ENCODE measurements at places on chromosomes 5 and 9.

DNA sequence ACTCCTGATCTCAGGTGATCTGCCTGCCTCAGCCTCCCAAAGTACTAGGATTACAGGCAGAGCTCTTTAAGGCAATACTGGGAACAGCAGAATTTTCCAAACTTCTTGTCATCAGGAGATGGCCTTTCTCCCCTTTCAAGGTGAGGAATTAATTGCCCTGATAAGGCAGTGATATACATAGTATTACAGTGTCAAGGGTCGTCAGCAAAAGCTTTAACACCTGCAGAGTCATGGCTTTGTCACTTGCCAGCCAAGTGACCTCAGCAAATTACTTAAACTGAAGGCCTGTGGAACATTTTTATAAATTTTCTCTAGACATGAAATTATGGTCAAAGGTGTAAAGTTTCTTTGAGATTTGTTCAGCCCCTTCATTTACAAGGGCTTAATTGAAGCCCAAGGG, 59.5 kb downstream of the FBXO38 start:
- DNase-seq = no peak

DNA sequence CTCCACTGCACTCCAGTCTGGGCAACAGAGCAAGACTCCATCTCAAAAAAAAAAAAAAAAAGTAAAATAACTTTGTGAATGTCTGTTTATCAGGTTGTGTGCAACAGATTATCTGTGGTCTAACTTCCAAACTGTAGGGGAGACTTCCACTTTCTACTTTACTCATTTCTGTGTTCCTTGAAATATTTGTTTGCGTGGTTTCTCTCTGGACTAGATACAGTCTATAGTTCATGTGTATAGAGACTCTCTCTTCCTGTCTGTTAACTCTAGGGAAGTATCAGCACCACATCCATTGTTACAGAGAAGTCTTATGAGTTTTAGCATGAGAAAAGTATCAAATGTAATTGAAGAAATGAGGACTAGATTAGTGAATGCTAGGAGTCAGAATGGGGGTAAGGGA, 168.3 kb downstream of the LPAR1 start:
- DNase-seq = no peak

DNA sequence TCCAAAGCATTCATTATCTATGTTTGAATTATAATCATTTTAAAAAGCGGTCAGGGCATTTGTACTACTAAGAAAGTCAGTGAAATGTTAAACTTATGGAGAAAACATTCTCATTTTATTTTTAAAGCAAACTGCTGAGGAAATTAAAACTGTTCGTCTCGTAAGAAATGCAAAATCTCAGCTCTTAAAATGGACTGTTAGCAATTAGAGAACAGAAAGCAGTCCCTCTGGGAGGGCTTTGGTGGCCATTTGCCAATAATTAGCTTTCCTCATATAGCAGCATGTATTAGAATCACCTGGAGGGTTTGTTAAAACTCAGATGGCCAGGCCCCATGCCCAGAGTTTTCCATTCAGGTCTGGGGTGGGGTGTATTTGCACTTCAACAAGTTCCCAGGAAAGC, 120.7 kb upstream of the RASEF start:
- DNase-seq = no peak

GRCh38 chr5:142385194-142385593, 60.4 kb upstream of the SPRY4 start:
- no peak for DNase-seq

GRCh38 chr5:62576570-62577170, 1.9 kb upstream of the LRRC70 start:
- DNase-seq = no peak

DNA sequence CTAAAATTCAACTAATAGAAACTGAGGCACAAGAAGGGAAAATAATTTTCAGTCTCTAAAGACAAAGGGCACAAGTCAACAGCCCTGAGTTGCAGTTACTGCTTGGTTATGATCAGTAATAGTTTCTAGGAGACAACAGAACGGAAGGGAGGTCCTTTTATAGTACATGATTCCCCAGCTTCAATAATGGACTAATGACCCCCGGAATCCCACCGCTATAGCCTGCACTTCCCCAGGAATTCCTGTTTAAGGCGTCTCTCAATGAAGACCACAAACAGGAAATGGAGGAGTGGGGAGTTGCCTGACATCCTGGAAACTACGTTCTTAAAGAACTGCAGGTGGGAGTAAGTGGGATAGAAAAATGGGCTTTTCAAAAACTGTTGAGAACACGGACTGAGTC, 60.6 kb downstream of the DIAPH1 start:
- no peak for DNase-seq

GRCh38 chr9:114811301-114811700, 5.5 kb upstream of the TNFSF15 start:
- DNase-seq = no peak

- no peak for DNase-seq
These were observed 330.8 kb upstream of the SGCD start for GRCh38 chr5:155996123-155996522.

DNA sequence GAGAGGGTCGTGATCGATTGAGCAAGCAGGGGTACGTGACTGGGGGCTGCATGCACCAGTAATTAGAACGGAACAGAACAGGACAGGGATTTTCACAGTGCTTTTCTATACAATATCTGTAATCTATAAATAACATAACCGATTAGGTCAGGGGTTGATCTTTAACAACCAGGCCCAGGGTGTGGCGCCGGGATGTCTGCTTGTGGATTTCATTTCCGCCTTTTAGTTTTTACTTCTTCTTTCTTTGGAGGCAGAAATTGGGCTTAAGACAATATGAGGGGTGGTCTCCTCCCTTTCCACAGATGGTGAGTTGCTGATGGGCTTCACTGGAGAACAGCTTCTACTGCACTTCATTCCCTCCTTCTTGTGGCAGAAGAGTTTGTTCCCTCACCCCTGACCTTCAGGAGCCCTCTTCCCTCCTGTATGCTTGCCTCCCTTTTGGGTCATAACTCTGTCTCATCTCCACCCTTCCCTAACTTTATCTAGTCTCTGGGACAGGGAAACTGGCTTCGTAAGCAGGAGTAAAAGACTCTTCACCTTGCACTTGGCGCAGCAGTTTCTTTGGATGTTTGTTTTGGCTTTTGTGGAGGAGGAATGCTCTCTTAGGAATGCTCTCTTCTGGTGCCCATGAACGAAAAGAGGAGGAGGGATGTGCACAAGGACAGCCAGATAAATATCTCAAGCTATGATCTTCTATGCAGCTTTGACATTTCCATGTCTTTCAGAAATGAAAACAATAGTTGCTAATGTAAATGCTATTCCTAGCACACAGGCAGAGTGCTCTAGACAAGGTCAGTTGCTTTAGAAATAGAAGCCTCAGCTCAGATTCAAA, 139.8 kb upstream of the RPS23 start:
- DNase-seq = no peak

- DNase-seq = no peak
These were observed 11.1 kb downstream of the GAPVD1 start for GRCh38 chr9:125272697-125273096.
